Cerebellar nuclear complex (tissue), 1 donor: ENCODE measurements at places on chromosomes 1 and 21.

GRCh38 chr1:111204201-111204982 is 3.9 kb upstream of the DENND2D start:
- no peak for DNase-seq

DNA sequence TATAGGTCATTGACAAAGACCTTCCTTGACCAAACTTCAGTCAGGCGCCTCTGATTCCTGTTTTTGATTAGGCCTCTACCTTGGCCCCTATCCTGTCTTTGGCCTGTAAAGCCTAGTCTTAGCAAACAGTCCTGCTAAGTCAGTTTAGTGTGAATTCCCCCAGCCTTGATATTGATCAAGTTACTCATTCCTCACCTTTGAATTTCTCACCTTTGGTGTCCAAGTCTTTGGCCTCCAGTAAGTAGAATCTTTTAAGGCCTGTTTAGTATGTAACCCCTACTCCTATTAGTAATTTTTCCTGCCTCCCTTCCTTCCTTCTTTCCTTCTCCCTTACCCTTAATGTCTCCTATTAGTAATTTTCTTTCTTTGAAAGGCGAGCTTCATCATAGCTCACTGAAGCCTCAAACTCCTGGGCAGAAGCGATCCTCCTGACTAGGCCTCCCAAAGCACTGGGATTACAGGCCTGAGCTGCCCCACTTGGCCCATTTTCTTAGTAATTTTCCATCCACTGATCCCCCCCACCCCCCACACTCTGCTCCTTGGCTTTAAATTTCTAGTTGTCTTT is 13.0 kb upstream of the ZNF692 start:
- no peak for DNase-seq

DNA sequence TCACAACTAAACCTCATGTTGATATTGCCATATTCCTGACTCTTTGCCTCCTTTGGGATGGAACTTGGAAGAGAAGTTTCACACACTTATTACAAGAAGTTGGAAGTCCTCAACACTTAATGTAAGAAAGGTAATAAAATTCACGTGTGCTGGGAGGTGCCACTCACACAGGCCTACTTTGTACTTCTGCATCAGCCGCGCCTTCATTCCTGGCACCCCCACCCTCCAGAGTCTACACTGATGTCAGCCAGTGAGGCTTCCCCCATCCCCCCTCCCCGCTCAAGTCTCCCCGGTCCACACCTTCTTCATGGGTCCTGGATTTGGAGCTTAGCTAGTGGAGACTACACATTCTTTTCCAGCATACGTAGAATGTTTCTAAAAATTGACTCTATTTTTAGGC is 24.8 kb upstream of the SLC45A1 start:
- DNase-seq: no peak

DNA sequence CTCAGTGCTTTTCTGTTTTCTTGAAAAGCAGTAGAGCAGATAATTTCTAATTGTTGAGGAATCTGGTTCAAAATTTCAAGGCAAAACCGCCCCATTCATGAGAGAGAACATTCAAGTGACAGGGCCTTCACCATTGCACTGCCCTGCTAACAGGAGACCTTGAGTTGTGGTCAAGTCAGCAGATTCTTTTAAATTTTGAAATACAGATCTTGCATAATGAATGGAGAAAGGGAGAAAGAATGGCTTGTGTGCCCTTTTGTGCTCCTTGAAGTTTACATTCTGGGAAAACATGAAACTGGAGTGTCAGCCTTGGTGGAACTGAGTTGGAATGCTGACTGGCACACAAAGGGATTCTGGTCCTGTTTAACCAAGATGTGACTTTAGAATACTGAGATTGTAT is 164.5 kb upstream of the UBE2U start:
- no peak for DNase-seq
